ENCODE measurements at places on chromosomes 13 and 19. TPM values are rescaled to one million over a fixed set of nuclear protein-coding genes. Genes with fewer than 3 reads are reported as not detected.

GRCh38 chr13:85379433-85379832 is 419.8 kb downstream of the SLITRK6 start:
- no peaks in the 10 kb centered on the region for H3K4me1 ChIP-seq
- DNase-seq = no peak
- no peaks in the 10 kb centered on the region for H3K36me3 ChIP-seq
- no peak overlapping the region for H3K27ac ChIP-seq
- no peaks in the 10 kb centered on the region for H3K27me3 ChIP-seq

- H3K27ac ChIP-seq = no peak overlapping the region
- no peak for DNase-seq
- no peak overlapping the region for H3K4me3 ChIP-seq
- no peaks in the 10 kb centered on the region for H3K27me3 ChIP-seq
- no peaks in the 10 kb centered on the region for H3K4me1 ChIP-seq
These were observed 288.9 kb downstream of the KCNRG start for GRCh38 chr13:50303963-50304721.

GRCh38 chr13:31427151-31428100 is 227.7 kb downstream of the B3GLCT start:
- H3K27me3 ChIP-seq = no peaks in the 10 kb centered on the region
- no peak for DNase-seq
- H3K27ac ChIP-seq = no peak overlapping the region
- H3K4me1 ChIP-seq = no peaks in the 10 kb centered on the region
- H3K36me3 ChIP-seq = no peaks in the 10 kb centered on the region

DNA sequence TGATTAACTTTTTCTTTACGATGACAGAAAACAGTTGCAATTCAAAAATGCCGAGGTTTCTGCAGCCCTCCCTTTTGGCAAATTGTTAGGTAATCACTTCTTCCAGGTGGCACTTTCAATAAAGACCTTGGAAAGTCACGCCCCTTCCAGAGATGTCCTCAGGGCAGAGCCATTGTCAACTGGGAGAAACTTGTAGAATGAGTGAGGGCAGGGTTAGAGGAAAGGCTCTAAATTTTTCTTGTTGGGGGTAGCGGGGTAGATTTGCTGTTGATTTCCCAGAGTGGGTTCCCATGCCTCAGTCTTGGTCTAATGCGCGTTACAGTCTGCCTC is 421.1 kb downstream of the FGF9 start:
- H3K27me3 ChIP-seq = no peaks in the 10 kb centered on the region
- no peaks in the 10 kb centered on the region for H3K4me1 ChIP-seq
- DNase-seq = no peak
- no peaks in the 10 kb centered on the region for H3K36me3 ChIP-seq
- no peak overlapping the region for H3K4me3 ChIP-seq
- H3K27ac ChIP-seq = no peak overlapping the region

ZNF625 gene
- 28.1 TPM for total RNA-seq

- no peak overlapping the region for H3K27ac ChIP-seq
- no peaks in the 10 kb centered on the region for H3K27me3 ChIP-seq
- peak overlapping the region; percentile 94 for H3K4me3 ChIP-seq
- peaks cover 41% of the 10 kb centered on the region for H3K36me3 ChIP-seq
These were observed 1.6 kb downstream of the ZNF730 start for GRCh38 chr19:23118400-23118799.

GRCh38 chr13:24076109-24076508 is 84.4 kb upstream of the SPATA13 start:
- DNase-seq = no peak
- H3K27me3 ChIP-seq = 0 out of 2 replicates have a peak, but pooled peaks cover 2% of the 10 kb centered on the region
- H3K27ac ChIP-seq = no peak overlapping the region
- H3K4me1 ChIP-seq = peaks cover 5% of the 10 kb centered on the region

ZNF8 gene
- 17.3 TPM for total RNA-seq

TFPT gene
- total RNA-seq = 26.6 TPM
